ENCODE measurements at places on chromosomes 12 and 14. TPM values are rescaled to one million over a fixed set of nuclear protein-coding genes. Genes with fewer than 3 reads are reported as not detected.

TCL1B gene
- total RNA-seq, result not detected

PIP4K2C gene
- total RNA-seq, result 34.1 TPM

CRY1 gene
- total RNA-seq, result 15.1 TPM

GSG1 gene
- total RNA-seq, result not detected

TMEM132C gene
- not detected for total RNA-seq

NGB gene
- not detected for total RNA-seq

PLEKHH1 gene
- total RNA-seq, result 0.32 TPM

SOAT2 gene
- total RNA-seq, result 0.49 TPM

CD69 gene
- total RNA-seq, result not detected

ABCD4 gene
- 36.8 TPM for total RNA-seq

OR4K5 gene
- not detected for total RNA-seq

SPTB gene
- total RNA-seq, result not detected

CNIH1 gene
- 101 TPM for total RNA-seq

DAAM1 gene
- 10.2 TPM for total RNA-seq

ADAMTS20 gene
- total RNA-seq, result 0.12 TPM

GDF11 gene
- total RNA-seq, result 8.1 TPM

SAV1 gene
- 37.6 TPM for total RNA-seq

RESF1 gene
- 20.9 TPM for total RNA-seq

SLC2A14 gene
- 0.24 TPM for total RNA-seq

LRP1-AS gene
- not detected for total RNA-seq

Data from hair follicle dermal papilla cell (primary cell).